ENCODE measurements at places on chromosomes 3 and 15. TPM values are rescaled to one million over a fixed set of nuclear protein-coding genes. Genes with fewer than 3 reads are reported as not detected.
A peak's percentile ranks its signal among the peaks of the same experiment; 100 is the strongest.

- no peak for DNase-seq
Observed at GRCh38 chr3:113140876-113141275, 70.5 kb upstream of the BOC start.

GRCh38 chr3:79258479-79258878 is 509.3 kb downstream of the ROBO1 start:
- no peak for DNase-seq

- DNase-seq = no peak
Observed at GRCh38 chr3:23490459-23490858, 287.3 kb downstream of the UBE2E2 start.

DNA sequence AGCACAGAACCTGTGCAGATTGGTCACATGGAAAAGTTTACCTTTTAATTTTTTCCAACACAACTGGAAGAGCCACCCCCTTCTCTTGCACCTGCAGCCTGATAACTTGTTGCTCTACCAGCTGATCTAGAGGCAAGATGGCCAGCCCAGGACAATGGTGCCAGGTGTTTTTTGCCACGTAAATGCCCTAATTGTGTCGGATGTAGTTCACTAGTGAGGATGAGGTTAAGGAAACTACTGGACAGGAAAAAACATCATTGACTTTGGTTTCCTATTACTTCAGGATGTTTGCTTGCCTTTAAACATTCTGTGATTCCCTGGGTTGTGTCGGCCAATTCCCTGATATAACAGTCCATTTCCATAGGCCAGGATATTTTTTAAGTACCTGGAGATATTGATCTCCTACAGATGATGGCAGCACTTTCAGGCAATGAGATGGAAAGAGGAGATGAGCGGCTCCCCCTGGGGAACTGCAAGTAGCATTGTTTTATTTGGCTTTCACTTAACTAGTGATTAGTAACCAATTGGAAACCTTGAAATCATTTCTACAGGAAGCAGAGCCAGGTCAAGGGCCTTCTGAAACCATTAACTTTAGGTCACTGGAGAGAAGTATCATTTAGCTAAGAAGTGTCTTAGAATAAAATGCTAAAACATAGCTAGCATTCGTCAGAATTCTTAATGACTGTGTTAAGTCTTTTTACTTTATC is 72.5 kb downstream of the OSBPL10 start:
- peak; percentile 74 for DNase-seq

- peak; percentile 20 for DNase-seq
Observed at GRCh38 chr15:99249270-99249841, at the start of gene TTC23. TTC23 (minus strand) TSS chr15:99249581; CDS start chr15:99228712, 20,869 bp downstream.

DNA sequence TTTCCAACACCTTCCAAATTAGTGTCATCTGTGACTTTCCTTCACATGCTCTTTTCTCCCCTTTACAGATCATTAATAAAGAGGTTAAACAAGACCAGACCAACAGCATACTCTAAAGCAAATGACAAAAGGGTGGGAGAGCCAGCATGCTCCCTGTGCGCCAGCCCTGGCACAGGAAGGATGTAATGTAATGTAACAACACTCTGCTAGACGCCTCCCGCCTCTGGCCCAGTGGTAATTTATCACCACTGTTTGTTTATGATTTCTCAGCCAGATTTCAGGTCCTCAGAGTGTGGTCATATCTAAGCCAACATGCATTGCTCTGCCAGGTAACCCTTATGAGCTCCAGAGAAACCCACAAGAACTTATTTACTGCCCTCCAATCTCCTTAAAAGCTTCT is 189.5 kb upstream of the WNT5A start:
- no peak for DNase-seq

DNA sequence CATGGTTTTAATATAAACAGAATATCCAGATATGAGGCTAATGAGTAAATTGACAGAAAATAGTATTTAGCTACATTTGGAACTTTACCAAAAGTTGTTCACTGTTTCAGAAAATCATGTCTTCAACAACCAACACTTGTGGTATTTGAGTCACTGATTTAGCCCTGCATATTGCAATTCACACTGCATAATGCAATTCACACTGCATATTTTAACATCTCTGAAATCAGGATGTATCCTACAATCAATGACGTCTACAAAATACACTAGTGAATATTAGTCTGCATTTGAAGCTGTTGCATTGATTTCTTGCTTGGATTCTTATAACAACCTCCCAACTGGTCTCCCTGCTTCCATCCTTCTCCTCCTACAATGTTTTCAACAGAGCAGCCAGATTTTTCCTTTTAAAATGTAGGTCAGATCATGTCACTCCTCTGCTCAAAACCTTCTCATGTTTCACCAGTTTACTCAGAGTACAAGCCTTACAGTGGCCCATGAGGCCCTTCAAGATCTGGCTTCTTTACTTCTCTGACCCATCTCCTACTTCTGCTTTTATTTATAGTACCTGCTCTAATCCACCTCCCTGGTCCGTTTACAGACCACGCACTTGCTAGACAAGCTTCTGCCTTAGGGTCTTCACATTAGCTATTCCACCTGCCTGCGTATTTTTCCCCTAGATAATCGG is 11.4 kb upstream of the RAB11A start:
- DNase-seq = no peak

DNA sequence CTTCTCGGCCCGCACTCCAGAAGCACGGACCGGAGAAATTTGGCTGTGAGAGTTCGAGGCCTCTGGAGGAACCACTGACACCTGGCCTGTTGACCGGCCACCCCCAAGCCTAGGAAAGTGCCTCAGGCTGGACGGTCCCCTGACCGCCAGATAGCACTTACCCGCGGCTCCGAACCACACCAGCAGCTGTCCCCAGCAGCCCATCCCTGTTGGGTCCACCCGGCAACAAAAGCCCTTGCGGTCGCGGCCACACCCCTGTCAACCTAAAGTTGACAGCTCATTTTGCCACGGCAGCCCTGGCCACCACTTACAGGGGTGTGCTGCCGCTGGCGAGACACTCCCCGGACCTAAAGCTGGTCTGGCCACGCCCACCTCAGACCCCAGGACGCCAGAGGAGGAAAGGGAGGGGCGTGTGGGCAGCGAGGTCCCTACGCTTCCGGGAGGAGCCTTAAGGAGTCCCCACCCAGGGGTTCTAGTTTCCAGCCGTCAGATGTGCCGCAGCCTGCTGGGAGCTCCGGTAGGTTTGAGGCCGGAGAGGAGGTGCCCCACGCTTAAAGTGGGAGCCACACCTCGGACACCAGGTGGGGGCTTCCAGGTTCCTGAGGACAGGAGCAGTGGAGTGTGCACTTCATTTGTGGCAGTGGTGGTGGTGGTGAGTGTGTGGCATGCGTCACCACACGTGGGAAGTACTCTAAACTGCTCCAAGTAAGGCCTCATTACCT is at the start of gene LTK:
LTK (minus strand) TSS at position 322 of the 722 bp plus-strand sequence; CDS start at position 204, 118 bp downstream.
- DNase-seq = no peak

DNA sequence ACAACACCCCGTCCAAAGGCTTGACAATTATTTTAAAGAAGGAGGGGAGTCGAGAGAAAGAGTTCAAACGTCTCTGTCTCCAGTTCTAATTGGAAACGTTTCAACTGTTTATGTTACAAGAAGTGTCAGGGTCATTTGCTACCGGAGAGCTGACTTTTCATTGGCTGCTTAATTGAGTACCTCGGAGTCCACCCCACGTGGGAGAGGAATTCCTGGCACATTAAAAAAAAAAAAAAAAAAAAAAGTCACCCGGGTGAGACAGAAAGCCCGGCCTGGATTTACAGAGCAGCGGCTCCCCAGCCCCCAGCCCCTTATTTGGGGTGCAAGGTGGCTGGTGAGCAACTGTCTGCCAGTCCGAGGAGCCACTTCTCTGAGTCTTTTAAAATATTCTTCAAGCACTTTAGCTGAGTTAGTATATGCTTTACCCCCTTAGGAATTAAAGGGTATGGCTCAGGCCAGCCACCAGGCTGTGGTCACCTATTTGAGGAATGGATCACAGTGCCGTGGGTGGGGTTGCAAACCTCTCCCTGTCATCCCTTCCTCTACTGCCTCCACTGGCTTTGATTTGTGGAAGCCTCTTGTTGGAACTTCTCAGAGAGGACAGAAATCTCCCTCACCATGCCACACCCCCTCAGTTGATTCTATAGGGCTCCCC is 3.9 kb upstream of the TLE3 start:
- DNase-seq = peak; percentile 65

DNA sequence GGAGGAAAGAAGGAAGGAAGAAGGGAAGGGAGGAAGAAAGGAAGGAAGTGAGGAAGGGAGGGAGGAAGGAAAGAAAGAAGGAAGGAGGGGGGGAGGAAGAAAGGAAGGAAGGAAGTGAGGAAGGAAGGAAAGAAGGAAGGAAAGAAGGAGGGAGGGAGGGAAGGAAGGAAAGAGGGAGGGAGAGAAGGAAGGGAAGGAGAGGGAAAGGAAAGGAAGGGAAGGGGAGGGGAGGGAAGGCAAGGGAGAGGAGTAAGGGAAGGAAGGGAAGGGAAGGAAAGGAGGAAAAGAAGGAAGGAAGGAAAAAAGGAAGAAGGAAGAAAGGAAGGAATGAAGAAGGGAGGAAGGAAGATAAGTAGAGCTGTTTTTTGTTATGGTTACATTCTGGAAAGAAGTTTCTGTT is 141.2 kb downstream of the LRRC3B start:
- DNase-seq = no peak

GRCh38 chr15:40065166-40065565 is 26.2 kb upstream of the SRP14 start:
- DNase-seq = no peak

DNA sequence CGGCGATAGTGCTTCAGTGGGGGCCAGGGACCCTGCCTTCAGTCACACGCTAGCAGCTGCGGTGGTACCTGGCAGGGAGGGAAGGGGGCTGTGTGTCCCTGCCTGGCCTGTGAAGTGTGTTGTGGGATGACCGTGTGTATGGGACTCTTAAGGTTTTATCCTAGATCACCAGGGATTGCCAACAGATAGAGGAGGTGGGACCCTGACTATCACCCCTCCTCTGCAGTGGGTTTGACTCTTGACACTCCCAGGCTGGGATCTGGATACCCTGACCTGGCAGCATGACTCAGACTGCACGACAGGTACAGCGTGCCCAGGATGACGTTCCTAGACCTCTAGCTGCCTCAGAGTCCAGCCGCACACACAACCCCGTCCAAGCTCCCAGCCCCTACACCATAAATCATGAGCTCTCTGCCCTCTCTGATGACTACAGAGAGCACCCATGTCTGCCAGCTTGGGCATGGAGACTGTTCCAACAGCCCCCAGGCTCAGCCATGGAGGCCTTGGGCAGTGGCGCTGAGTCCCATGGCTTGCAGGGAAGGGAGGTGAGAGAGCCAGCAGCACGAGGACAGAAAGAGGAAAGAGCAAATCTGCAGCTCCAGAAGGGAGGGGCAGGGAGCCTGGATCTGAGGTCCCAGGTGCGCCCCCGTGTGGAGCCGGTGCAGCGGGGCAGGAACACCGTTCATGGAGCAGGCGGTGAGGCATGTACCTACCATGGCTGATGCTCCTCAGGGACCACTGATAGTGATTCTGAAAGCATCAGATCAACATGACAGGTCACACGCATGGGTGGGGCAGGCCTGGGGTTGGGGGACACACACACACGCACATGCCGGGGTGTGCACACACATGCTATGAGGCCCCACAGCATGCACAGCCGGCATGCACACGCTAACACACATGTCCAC is 71.0 kb downstream of the ADAMTS7 start:
- DNase-seq = peak; percentile 85

DNA sequence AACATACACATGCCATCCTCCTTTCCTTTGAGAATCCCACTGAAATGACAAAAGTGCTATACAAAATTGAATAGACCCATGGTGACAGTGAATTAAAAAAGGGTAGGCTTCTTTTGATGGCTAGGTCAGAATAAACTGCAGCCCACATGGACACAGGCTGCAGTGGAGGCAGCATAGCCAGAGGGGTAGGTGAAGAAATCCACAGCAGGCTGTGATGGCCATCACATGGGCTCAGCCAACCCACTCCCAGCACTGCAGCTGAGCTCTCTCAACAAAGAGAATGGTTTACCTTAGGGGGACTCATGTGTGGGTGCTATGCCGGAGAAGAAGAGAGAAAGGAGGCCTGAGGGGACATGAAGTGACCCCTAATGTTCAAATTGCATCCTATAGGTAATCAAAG is 331.1 kb downstream of the CHST2 start:
- no peak for DNase-seq

DNA sequence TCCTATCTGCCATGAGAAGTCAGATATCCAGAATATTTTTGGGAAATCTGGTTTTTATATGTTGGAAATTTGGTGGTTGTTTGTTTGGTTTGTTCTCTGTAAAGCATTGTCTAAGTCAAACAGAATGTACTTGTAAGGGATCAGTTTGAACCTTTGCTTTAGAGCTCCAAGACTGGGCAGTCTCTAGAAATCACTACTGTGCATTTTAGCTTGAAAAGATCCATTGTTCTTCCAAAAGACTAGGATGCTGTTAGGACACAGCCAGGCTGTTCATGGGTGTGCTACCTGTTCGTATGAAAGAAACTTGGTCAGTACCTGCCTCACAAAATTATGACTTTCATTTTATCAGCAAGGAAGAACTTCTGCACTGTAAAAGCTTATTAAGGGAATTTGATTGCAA is 182.6 kb downstream of the WDR72 start:
- no peak for DNase-seq

- peak; percentile 53 for DNase-seq
Observed at GRCh38 chr3:11671648-11672100, 28.0 kb upstream of the VGLL4 start.

DNA sequence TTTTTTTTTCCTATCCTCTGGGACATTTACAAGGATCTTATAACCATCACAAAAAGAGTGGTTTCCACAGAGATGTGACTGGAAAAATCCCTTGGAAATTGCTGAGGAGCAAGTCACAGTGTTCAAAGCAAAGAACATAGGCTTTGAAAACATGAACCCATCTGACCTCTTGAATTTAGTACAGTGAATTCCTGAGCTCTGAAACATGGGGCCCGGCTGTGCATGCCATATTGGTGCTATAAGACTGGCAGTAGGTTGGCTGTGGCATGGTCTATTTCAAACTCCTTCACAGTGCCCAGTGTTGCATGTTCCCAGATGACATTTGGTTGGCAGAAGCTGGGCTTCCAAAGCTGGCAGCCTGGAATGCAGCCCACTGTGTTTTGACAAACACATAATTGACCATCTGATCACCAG is 202.2 kb downstream of the TIGIT start:
- DNase-seq = no peak

Gene CCNB2
- total RNA-seq = 155 TPM

Gene PRSS50
- not detected for total RNA-seq

Gene CD276
- not detected for total RNA-seq

Gene PLOD2
- not detected for total RNA-seq

Gene TRNT1
- 50.2 TPM for total RNA-seq

Gene FRMD5
- total RNA-seq = not detected

Gene MYH15
- total RNA-seq = 0.06 TPM

Gene ARPP21
- 1.1 TPM for total RNA-seq
